ENCODE measurements at places on chromosomes 16 and 17. TPM values are rescaled to one million over a fixed set of nuclear protein-coding genes. Genes with fewer than 3 reads are reported as not detected.
A peak's percentile ranks its signal among the peaks of the same experiment; 100 is the strongest.

Gene LAT
- 2.0 TPM for total RNA-seq

Gene RNF222
- total RNA-seq: not detected

DNA sequence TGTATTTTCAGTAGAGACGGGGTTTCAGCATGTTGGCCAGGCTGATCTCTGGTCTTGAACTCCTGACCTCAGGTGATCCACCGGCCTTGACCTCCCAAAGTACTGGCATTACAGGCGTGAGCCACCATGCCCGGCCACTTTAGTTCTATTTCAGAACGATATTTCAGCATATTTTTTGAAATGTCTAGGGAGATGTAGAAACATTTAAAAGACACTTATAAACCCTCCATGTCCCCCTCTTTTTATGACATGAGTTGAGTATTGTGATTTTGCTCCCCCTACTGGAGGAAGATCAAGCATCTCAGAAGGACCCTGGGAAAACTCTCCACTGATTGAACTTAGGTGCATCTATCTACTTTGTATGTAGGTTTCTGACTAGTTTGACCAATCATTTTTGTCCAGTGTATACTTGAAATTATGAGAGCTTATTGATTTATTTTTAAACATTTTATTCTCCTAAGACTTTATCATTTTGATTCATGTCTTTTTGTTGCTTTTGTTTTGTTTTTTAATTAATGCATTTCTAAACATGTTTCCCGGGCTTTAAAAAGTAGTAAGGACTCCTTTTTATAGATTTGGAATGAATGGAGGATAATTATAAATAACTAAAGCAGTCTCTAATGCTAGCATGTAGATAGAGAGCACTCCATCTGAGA is 105.1 kb downstream of the CHD9 start:
- H3K4me3 ChIP-seq: no peak overlapping the region
- peak; percentile 60 for DNase-seq
- peaks cover 5% of the 10 kb centered on the region for H3K4me1 ChIP-seq
- no peaks in the 10 kb centered on the region for H3K27me3 ChIP-seq
- H3K27ac ChIP-seq: no peak overlapping the region
- H3K36me3 ChIP-seq: peaks cover 21% of the 10 kb centered on the region

- no peaks in the 10 kb centered on the region for H3K27me3 ChIP-seq
- H3K27ac ChIP-seq: no peak overlapping the region
- DNase-seq: no peak
- H3K4me1 ChIP-seq: no peaks in the 10 kb centered on the region
These were observed 45.4 kb downstream of the COG7 start for GRCh38 chr16:23407436-23408127.

DNA sequence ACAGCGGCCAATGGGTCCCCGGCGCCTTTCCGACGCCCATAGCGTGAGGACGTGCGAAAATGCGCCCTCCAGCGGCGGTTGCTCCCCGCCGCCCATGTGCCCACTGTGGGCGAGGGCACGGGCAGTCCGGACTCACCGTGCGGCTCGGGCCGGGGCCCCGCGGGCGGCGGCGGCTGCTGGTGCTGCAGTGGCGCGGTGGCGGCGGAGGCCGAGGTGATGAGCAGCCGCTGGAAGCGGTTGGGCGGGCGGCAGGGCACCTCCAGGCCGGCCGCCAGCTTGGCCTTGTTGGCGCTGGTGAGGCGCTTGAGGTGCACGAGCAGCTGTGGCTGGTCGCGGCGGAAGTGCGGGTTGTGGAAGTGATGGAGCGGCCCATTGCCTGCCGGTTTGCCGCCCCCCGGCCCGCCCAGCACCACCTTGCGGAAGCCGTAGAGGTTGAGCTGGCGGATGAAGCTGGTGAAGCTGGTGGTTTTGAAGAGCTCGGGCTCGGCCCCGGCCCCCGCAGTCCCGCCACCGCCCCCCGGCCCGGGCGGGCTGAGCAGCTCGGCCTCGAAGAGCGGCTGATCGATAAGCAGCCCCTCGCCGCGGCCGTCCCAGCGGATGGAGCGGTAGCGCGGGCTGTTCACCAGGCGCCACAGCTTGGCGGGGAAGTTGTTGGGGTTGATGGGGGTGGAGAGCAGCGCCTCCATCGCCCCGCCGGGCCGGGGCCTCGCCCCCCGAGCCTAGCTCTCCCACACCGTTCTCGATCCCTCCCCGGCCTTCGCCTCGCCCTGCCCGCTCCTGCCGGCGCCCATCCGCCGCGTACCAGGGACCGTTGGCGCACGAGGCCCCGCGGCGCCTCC is at the start of gene HSF5:
Gene HSF5, minus strand, starts transcription at position 820 of the 839 bp plus-strand sequence. Its CDS starts 134 bp downstream, at position 686.
- H3K36me3 ChIP-seq: peaks cover 19% of the 10 kb centered on the region
- no peak within 1 kb of the TSS for H3K4me3 ChIP-seq
- no peak within 1 kb of the TSS for H3K27ac ChIP-seq
- H3K4me1 ChIP-seq: peaks cover 13% of the 10 kb centered on the region
- H3K27me3 ChIP-seq: no peaks in the 10 kb centered on the region

DNA sequence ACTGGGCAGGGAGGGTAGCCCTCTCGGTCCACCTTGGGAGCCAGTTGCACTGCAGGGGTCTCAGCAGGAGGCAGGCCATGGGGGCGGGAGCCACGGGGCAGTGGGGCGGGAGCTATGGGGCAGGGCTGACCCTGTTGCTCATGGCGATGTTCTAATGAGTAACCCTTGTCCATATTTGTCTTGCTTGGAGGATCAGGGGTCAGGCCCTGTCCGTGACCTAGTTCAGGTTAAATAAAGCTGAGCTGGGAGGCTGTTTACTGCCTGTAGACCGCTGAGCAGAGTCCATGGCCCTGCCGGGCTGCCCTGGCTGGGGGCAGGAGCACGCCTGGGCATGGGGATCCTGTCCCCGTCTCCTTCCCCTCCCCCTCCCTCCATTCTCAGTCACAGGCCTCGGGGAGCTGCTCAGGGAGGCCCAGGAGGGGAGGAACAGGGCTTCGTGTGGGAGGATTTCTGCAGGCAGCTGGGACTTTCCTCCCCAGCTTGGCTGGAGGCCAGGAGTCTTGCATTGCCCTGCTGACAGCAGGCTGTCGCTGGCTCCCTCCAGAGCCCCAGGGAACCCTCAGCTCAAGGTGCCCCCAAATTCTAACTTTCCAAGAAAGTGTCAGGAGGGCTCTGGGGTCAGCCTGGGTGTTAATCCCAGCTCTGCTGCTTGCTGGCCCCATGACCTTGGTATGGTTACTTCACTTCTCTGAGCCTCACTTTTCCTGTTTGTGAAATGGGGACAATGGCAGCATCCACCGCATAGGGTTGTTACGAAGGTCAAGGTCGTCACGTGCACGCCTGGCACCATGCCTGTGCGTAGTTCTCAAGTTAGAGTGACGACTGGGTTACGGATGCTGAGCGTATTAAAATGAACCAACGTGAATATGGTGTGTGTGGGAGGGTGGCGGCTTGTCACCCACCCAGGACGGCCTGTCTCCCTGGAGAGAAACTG is 6.1 kb upstream of the SERPINF2 start:
- peaks cover 5% of the 10 kb centered on the region for H3K36me3 ChIP-seq
- H3K27ac ChIP-seq: peak overlapping the region; percentile 83
- peak overlapping the region; percentile 57 for H3K4me3 ChIP-seq

- H3K4me3 ChIP-seq: no peak overlapping the region
- H3K36me3 ChIP-seq: peaks cover 27% of the 10 kb centered on the region
- H3K27ac ChIP-seq: no peak overlapping the region
- H3K4me1 ChIP-seq: no peaks in the 10 kb centered on the region
These were observed 126.5 kb downstream of the ABCC6 start for GRCh38 chr16:16096858-16097213.

DNA sequence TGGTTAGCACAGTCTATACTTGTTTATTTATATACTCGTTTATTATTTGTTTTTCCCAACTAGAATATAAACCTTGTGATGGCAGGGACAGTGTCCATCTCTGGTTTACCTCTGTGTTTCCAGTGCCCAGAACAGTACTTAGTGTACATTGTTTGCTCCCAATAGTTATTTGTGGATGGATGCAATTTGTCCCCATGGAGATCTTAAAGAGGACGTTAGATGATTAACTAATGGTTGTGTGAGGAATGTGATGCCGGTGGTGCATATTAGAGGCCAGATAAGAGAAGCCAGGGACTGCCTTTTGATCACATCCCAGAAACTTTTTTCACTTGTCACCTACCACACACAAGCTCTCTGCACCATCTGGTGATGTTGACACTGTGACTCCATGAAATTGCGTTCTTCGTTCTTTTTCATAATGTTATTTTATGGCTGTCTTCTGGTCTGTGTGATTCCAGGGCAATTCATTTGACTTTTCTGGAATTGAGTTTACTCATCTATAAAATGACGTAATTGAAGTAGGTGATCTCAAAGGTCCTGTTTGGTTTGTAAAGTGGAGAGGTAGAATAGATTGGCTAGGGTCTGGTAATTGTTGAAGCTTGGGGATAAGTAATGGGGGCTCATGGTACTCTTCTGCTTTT is 1.2 kb downstream of the COX10 start:
- no peaks in the 10 kb centered on the region for H3K36me3 ChIP-seq
- peak; percentile 46 for DNase-seq
- H3K27ac ChIP-seq: peak overlapping the region; percentile 84
- peaks cover 23% of the 10 kb centered on the region for H3K4me1 ChIP-seq
- no peaks in the 10 kb centered on the region for H3K27me3 ChIP-seq

All from HepG2 (cell line).